Activated T-cell treated with anti-CD3 and anti-CD28 coated beads for 1 hour (primary cell): ENCODE measurements at places on chromosomes 2 and 18.

GRCh38 chr2:148554459-148555247, 89.9 kb upstream of the EPC2 start:
- no peak for DNase-seq

DNA sequence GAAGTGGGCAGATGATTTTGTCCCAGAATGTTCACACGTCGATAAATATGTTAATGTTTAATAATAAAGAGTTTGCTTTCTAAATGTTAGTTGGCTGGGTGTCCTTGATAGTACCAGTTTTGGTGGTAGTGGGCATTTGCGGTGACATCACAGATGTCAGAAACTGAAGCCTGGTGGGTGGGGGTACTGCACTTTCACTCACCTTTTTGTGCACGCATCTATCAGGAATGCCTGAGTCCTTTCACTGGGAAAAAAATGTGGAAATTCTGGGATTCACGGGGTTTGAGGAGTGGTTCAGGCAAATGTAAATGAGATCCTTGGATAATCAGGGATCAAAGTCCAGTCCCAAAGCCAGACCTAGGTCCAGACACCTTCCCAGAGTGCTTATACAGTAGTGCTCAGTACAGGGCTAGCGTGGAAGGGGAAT, 3.2 kb downstream of the EPAS1 start:
- DNase-seq: no peak

DNA sequence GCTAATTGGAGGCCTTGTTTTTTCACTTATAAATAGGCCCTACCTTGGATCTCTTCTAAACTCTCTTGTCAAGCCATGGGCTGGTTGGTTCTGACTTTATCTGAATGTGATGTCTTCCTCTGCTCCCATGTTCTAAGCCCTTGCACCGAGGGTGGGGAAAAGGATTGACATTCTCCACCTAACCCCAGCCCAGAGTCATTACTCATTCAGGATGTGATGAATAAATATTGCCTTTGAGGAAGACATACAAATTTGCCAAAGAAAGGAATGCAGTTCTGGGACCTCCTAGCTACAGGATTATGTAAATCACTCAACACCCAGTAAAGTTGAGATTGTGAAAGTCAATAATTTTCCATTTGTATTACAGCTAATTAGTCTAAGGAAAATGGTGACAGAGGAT, 142.1 kb upstream of the LYPD6 start:
- no peak for DNase-seq

DNA sequence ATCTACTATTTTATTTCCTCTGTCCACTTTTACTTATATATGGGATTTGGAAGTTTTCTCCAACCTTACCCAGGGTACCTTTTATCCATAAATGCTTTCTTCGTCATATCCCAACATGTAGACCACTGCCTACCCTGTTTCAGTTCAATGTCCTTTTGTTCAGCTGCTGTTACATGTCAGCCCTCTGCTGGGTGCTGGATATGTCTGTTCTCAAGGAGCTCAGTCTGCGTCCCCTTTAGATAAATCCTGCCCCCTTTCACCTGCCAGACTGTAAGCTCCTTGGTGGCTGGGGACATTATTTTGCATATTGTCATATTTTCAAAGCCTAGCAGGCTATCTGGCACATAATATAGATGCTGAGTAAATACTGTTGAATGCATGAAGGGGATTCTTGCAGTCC, 53.2 kb downstream of the NEMP2 start:
- no peak for DNase-seq

DNA sequence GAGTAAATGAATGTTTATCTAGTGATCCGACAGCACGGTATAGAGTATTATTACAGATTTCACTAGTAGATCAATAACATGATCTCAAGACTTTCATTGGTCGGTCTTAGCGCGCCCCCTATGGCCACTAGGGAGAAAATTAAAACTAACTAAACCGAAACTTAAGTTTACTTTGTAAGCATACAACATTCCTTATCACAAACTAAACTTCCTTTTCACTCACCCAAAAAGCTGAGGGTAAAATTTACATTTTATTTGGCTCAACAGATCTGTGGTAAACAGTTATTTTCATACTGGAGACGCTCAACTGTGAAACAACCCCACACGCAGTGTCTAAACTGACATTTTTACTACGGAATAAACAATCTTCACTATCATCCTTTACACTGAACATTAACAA, 215.6 kb upstream of the MAP2 start:
- no peak for DNase-seq

- DNase-seq: no peak
Observed at GRCh38 chr2:70391988-70392387, 90.1 kb upstream of the FAM136A start.

DNA sequence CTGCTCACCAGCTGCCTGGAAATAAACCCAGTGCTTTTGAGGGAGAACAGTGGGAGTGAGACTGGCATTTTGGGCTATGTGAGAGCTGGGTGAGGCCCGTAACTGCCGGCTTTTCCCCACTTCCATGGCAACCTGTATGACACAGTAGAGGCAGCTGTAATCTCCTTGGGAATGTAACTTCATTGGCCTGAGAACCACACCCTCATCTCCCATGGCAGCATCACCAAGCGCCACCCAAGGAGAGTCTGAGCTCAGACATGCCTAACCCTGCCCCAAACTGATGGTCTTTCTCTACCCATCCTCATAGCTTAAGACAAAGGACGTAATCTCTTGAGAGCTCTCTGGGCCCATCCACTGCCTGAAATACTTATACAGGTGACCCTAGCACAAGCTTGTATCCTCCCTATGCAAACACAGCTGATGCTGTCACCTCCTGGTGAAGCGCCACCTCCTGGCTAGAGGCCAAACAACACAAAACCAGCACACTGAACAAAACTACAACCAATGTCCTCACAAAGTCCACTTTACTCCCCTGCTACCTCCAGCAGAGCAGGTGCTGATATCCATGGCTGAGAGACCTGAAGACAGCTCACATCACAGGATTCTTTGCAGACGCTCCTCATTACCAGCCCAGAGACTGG, 763.4 kb upstream of the NRXN1 start:
- no peak for DNase-seq

GRCh38 chr2:239089884-239090283, 242.0 kb downstream of the TWIST2 start:
- DNase-seq: no peak

- no peak for DNase-seq
Observed at GRCh38 chr2:175834477-175834876, 167.6 kb downstream of the LNPK start.

DNA sequence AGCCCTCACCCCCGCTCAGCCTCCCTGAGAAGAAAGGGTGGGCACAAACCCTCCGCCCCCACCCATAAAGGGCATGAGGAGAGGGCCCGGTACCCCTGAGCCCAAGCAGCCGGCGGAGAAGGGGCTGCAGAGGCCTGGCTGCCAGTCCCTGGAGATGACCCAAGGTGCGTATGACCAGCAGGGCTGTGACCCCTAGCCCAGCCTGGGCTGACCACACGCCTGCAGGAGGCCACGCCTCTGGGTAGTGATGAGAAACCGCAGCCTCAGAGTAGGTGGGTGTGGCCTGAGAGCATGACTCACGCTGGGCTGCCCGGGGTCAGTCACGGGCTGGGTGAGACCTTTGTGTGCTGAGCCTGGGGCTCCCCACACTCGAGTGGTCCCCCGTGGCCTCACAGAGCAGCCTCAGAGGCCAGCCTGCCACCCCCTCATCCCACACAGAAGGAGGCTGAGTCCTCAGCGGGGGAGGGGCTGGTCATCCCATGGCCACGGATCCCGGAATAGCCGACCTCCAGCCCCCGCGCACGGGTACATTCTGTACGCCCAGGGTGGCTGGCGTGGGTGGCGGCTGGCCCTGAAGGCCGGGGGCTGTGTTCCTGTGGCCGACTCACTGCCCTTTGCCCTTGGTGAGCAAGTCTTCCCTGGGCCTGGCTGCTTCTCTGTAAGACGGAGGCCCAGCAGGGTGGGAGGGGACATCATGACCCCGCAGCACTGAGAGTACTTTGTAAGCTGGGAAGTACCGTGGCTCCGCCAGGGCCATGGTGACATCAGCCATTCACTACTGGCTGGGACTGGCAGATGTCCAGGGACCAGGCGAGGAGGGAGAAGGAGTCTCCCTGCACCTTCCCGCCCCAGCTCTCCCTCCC, 110.8 kb upstream of the OTOS start:
- DNase-seq: no peak

- no peak for DNase-seq
Observed at GRCh38 chr2:182980115-182980514, 58.1 kb downstream of the NCKAP1 start.

GRCh38 chr18:23523429-23524212, 20.3 kb downstream of the RMC1 start:
- no peak for DNase-seq

- DNase-seq: no peak
Observed at GRCh38 chr2:171924170-171924942, 2.1 kb downstream of the HAT1 start.

DNA sequence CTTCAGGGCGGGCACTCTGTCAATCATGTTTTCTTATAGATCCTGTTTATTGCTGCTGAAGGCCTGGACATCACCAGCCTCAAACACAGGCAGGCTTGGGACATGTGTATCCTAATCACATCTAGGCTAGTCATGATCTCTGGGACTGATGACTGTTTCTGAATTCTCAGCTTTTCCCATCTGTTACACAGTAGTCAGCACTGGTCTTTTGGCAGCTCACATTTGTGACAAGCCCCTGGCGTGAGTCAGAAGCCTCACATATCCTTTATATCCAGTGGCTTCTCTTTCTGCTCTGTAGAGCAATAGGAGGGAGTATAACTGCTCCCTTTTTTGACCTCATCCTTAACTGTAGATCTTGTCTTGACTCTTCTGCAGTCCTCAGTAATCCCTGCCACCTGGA, 4.5 kb downstream of the SEMA4F start:
- no peak for DNase-seq

- no peak for DNase-seq
Observed at GRCh38 chr2:3626118-3626811, 31.4 kb downstream of the COLEC11 start.

GRCh38 chr2:30765876-30766470, 41.3 kb downstream of the CAPN13 start:
- DNase-seq: no peak

- no peak for DNase-seq
Observed at GRCh38 chr18:8758466-8758865, 53.1 kb downstream of the MTCL1 start.

DNA sequence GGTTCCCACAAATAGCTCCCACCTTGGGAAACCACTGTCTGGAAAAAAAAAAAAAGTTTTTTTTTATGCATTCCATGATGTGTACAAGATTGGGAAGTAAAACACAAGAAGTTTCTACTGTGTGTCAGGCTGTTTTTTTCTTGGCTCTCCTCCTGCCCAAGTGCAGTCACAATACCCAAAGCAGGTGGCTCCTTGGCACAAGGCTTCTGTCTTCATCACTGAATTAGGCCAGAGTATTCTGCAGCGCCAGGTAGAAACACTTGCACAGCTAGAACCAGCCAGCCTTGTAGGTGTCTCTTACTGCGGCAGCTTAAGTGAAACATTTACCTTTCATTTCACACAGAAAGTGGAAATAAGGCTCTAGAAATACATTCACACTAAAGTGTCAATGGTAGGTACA, 23.8 kb upstream of the MAL start:
- DNase-seq: no peak
